Putamen (tissue), 1 donor: ENCODE measurements at places on chromosomes 5 and 9.

GRCh38 chr5:123350742-123351141, 72.5 kb downstream of the CEP120 start:
- DNase-seq = no peak

DNA sequence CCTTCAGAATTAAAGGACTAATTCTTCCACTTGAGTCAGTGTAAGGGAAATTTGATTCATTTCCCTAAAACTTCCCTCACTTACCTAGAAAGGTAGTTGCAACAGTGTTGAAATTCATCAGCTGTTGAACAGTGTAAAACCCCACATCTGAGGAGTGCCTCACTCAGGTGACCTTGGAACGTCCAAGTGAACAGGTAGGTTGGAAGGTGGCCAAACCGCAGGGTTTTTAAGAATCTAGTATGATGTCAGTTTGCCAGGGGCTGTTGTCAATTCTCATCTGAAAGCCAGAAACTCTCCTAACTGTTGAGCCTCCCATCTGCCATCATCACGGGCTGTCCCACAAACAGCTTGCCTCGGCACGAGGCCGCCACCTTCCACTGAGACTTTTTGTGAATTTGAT, 105.7 kb downstream of the TMEM174 start:
- no peak for DNase-seq

- DNase-seq = peak; percentile 36
These were observed 545 bp downstream of the CDKN2B-AS1 start for GRCh38 chr9:21995006-21995665.

DNA sequence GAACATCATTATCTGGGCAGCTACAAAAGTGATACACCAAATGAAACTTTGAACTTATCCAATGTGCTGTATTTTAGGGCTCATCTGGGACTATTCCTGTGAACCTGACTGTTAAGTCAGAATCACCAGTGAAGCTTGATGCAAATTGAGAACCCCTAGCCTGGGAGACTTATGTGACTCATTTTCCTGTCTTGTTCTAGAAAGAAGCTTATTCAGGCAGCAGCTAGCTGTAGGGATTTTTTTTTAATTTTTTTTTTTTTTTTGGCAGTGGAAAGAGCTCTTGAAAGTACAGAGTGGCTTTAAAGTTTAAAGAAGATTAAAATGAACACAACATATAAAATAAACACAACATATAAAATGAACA, 81.1 kb upstream of the TNFAIP8 start:
- DNase-seq = no peak

- no peak for DNase-seq
These were observed 84.0 kb downstream of the MAST4 start for GRCh38 chr5:66680221-66680620.

GRCh38 chr9:126088336-126088735, 238.3 kb upstream of the MVB12B start:
- peak; percentile 34 for DNase-seq

GRCh38 chr9:4293293-4293941, 6.5 kb downstream of the GLIS3 start:
- DNase-seq = no peak

- DNase-seq = no peak
These were observed 19.8 kb downstream of the EXOSC2 start for GRCh38 chr9:130713286-130713960.

GRCh38 chr9:127803507-127804352, 1.0 kb downstream of the FPGS start:
- no peak for DNase-seq

GRCh38 chr5:138468133-138468965, 3.1 kb downstream of the EGR1 start:
- no peak for DNase-seq

DNA sequence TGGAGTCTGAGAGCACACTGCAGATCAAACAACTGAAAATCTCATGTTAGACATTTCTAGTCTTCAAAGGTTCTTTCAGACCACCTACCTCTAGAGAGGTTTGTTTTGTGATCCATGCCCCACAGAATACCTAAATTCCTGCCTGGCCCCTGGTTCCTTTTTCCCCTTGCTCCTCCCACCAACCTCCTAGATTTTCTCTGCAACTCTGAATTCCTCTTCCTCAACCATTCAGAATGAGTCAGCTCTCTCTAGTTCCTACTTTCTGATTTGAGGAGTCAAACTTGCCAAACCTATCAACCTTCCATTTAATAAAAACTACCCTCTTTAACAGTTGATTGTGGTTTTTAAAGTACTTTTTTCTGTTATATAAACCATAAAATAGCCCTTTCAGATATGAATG, 83.2 kb upstream of the ZNF462 start:
- no peak for DNase-seq

GRCh38 chr5:93071710-93072109, 509.3 kb downstream of the NR2F1-AS1 start:
- no peak for DNase-seq

- DNase-seq = no peak
These were observed 375.1 kb downstream of the SPATA31D1 start for GRCh38 chr9:82363682-82364081.

GRCh38 chr9:20382460-20383071, 239.7 kb downstream of the MLLT3 start:
- DNase-seq = no peak

DNA sequence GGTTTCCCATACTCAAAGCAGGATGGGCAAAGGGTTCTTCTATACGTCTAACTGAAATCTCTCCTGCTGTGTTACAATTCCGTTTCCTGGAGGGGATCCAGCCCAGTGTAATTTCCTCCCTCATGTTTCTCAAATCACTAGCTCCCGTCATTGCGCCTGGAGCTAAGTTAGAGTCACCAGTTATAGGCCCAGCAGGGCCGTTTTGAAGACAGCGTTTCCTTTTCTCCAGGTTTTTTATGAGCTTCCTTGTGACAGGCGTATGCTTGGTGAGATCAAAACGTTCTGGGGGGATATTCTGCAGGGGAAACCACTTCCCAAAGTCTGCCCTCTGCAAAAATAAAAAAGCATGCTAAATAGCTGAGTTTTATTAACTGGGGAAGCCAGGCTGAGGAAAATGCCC, 53.0 kb upstream of the WWC1 start:
- DNase-seq = no peak
